ENCODE measurements at places on chromosomes 7 and 10. TPM values are rescaled to one million over a fixed set of nuclear protein-coding genes. Genes with fewer than 3 reads are reported as not detected.

GPER1 gene
- 0.21 TPM for total RNA-seq

PCLO gene
- 0.48 TPM for total RNA-seq

CYP3A7 gene
- not detected for total RNA-seq

EPHA1 gene
- 52.5 TPM for total RNA-seq

INA gene
- not detected for total RNA-seq

C10orf53 gene
- not detected for total RNA-seq

NPC1L1 gene
- total RNA-seq: not detected

PCBD1 gene
- 51.8 TPM for total RNA-seq

AOC1 gene
- total RNA-seq: 0.96 TPM

ASNS gene
- 104 TPM for total RNA-seq

OR2A12 gene
- not detected for total RNA-seq

DIP2C gene
- total RNA-seq: 1.3 TPM

CPA4 gene
- total RNA-seq: 6.6 TPM

Data from tracheal epithelial cell (primary cell).